NCI-H82 (cell line): ENCODE measurements at places on chromosomes 4 and X.
A peak's percentile ranks its signal among the peaks of the same experiment; 100 is the strongest.

DNA sequence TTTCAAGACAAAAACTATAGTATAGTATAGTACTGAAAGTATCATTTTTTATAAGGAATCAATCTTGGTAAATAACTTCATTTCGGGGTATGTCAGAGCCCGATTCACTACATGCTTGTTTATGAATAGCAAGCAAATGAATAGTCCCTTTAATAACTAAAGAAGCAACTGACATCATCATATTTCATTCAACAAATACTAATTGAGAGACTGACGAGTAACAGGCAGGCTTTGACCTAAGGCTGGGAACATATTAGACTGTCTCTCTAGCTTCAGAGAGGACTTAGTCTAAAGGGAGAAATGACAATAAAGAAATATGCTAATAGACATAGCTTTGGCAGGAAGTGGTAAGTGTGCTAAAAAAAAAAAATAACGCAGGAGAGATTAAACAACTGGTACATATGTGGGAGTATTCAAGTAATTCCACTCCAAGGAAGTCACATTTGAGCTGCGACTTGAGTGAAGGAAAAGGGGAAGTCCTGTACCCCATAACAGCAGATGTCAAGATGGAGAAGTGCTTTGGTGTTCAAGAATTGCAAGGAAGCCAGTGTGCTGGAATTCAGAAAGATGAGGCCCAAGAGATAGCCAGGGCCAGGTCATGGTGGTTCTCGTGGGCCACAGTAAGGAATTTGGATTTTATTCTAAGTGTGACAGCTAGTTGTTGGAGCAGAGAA lies 284.9 kb downstream of the FBXO8 start:
- no peak for DNase-seq

DNA sequence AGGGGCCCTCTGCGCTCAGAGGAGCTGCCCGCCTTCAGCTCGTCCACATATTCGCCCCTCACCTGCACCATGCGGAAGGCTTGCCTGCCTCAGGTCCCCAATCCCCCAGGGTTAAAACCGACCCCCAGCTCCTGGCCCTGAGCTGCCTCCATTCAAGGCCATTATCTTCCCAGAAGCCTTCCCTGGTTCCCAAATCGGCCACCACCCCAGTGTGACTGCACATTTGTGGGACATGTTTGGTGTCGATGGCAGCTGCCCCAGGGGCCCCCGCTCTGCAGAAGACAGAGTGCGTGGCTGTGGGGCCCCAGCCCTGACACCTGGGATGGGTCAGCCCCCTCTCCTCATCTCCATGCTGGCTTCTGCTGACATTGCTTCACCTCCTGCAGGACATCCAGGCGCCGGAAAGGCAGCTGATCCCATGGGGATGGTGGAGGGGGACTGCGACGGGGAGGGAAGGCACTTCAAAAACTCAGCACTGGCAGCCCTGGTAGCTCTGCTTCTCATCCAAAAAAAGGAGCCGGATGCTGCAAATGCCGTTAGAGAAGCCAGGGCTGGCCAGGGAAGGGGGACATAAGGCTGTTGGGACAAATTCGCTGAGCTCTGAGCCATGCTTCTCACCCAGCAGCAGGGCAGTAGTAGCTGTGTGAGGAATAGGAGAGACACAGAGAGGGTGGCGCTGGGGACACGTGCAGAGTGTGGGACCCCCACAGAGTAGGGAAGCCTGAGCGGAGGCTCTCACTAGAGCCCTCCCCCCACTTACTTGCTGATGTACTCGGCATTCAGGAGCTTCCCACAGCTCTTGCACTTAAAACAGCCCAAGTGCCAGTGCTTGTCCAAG lies 78.5 kb downstream of the ABLIM2 start:
- no peak for DNase-seq

DNA sequence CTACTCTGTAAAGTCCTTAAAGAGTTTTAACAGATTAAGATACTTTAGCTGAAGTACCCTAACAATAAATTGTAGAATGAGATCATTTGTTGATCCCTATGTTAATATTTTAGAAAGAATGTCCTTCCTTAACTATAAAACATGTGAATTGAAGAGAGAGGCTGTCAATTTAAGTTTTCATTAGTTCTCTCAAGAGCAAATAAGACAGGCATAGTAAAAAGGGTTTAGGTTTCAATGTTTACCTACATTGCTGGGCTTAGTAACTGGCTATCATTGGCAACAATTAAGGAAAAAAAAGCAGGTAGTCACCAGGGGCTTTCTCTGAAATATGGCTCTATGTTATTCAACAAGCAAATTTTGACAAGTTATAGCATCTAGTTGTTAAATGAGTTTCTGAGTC lies 91.5 kb downstream of the ATRX start:
- DNase-seq: no peak

DNA sequence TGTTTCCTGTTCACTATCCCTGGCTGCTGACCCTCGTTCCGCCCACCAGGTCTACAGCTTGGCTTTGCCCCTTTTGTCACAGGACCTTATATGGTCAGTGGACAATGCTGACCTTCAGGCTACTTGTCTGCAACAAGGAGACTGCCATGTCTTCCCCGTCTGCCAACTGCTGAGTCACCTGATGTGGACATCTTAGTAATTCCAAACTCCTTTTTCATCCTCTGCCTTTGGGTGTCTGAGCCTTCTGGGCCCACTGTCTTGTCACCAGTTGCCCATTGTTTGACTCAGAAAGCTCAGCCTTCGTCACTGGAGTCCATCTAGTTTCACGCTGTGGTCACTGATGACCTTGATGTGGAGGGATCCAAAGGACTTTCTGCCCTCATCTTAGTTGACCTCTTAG lies 30.2 kb downstream of the GPRIN3 start:
- DNase-seq: no peak

- DNase-seq: peak; percentile 27
Measured at GRCh38 chr4:67892905-67893304, 9.1 kb upstream of the TMPRSS11D start.

DNA sequence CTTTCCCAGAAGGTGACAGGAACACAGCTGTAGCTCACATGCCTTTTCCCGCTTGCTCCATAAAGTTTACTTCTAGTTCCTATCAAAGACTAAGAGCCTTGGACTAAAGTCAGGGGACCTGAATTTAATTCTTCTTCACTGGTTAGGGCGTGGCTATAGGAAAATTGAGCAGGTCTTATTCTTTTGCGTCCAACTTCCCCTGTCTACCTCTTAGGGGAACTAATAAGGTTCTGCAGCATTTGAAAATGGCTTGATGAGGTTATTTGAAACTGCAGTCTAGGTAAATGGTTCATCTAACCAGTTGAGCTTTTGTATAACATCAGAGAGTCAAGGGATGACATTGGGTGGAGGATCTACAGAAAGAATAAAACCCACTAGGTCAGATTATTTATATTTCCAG lies 2.6 kb downstream of the ARHGAP10 start:
- no peak for DNase-seq

DNA sequence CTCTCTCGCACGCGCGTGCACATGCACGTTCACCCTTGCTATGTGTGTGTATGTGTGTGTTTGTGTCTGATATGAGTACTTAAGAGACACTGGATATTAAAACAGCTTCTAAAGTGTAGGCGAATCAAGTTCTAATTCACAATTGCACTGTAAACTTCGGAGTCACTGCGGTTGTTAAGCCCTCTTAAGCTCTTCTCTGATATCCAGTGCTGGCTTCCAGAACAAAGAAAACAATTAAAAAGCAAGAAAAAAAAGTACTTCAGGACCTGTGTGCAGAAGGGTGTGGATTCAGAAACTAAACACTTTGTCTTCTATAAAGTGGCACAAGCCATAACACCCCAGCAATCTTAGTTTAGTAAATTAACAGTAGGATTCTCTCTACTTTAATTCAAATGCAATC lies 300.2 kb downstream of the PCDH7 start:
- no peak for DNase-seq

- DNase-seq: no peak
Measured at GRCh38 chr4:57501720-57502119, 391.5 kb upstream of the IGFBP7 start.

GRCh38 chrX:115013705-115014104 lies 3.7 kb downstream of the IL13RA2 start:
- DNase-seq: no peak

DNA sequence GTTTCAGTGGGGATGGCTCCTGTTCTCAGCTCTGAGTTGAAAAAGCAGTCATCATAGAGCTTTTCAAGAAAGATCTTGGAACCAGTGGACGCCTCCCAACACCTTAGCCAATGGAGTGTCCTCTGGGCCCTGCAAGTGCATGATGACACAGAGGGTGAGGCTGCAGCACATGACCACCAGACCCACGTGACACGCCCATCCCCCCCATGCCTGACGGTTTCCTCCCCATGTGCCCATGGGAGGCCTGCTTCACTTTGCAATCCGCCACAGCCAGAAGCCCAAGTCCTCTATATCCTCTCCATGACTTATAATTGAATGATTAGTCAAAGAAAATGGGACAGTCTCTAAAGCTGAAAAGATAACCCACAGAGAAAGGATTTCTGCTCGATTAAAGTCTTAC lies 187.0 kb downstream of the AFAP1 start:
- DNase-seq: no peak

DNA sequence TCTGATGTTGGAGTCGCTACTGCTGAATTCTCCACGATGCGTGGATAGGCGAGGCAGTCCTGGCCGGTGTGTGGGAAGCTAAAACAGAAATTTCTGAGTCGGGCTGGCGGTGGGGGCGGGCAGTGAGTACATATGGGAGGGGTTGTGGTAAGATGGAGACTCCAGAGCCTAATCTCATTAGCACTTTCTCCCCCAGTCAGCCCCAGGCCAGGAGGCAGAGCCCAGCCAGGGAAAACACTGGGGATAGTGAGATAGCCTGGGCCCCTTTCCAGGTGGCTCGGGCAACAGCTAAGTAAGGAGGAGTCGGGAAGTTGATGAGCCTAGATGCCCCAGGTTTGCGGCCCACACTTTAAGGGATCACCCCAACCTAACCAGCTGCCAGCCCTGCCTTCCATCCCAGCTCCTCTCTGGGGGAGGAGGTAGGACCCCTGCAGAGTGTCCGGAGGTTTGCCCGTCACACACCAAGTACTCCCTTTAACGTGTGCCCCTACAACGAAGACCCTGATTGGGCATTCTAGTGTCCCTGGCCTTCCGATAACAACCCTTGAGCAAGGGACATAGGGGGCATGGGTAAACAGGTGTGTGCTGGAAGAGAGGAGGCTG lies 2.4 kb upstream of the LOC101059915 start:
- peak; percentile 79 for DNase-seq

DNA sequence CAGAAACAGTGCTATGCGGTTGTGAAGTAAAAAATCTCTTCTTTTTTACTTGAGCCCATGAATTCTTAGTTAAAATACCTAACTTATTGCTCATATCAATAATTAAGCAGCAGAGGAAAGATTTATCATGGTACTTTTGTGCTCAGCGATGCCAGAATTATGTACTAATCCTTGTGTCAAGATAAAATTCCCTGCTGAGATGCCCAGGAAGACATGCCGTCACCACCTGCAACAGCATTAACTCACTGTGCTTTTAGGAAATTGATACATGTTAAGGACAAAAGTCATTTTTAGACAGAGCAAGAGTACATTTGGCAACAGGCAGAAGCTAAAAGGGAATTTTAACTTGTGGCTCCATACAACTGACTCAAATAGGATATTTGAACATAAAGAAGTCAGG lies 138.9 kb downstream of the NPNT start:
- no peak for DNase-seq

DNA sequence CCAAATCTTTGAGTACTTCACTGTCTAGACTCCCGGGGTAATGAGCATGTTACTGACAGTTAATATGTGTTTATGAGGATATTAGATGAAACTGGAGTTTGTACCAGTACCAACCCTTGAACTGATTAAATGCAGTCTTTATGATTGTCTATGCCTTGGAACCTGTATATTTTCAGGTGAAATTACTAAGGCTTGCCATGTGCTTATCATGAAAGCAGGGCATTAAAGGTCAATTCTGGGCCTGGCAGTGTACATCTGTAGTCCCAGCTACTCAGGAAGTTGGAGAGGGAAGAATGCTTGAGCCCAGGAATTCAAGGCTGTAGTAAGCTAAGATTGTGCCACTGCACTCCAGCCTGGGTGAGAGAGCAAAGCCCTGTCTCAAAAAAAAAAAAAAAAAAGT lies 27.6 kb downstream of the PHEX start:
- DNase-seq: no peak

DNA sequence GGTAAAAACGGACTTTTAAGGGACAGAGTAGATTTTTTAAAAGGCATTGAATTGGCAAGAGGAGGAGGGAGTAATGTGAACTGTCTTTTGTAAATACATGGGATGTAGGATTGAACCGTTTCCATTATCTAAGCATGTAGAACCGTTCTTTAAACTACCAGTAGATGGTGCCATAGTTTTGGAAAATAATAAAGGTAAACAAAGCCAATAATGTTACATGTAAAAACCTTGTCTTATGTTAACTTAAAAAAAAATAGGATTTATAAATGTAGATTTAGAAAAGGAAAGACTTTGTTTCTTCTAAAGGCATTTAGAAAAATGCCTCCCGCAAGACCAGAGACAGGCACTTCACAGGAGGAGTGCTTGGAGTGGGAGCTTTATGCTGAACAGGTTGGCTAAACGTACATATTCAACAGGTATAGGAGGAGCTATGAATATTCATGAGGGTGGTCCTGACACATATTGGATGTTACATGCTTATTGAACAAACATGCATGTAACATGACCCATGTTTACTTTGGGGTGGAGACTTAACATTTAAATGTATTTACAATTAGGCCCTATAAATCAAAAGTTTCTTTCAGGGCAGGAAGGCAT lies 45.5 kb upstream of the FAM241A start:
- peak; percentile 53 for DNase-seq

GRCh38 chr4:15982842-15983524 lies 20.0 kb upstream of the FGFBP2 start:
- DNase-seq: no peak

DNA sequence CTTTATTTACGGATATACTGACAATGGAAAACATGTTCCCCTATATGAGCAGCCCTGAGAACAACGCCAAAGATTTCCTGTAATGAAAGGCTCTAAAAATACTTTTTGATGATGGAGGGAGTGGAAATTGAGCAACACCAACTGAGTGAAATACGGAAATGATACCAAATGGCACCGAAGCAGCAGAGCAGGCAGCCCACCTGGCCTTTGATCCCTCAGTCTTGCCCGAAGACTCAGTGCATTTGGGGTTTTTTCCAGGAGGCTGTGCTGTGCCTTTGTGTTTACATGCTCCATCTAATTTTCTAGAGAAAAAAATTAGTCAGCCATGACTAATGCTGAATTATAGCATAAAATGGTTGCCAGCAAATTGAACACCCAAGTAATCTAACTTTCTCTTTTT lies 169.9 kb upstream of the RBPJ start:
- DNase-seq: no peak

DNA sequence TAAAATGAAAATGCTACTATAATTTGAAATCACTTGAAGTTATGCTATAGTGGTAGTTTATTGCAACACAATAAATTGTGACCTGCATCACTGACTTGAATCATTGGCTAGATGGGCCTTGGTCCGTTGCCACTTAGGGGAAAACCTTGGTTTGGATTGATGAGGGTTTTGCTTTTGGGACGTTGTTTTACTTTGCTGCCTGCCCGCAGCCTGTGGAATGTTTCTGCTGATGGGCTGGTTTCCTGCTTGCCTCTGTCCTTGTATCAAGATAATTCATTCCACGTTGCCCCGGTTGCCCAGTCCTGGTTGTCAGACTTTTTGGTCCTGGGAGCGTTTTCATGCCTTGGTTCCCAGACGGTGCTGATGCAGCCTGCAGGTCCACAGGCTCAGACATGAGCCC lies 18.3 kb downstream of the HADH start:
- DNase-seq: no peak
